ENCODE measurements at places on chromosomes 2 and 18. TPM values are rescaled to one million over a fixed set of nuclear protein-coding genes. Genes with fewer than 3 reads are reported as not detected.

DNA sequence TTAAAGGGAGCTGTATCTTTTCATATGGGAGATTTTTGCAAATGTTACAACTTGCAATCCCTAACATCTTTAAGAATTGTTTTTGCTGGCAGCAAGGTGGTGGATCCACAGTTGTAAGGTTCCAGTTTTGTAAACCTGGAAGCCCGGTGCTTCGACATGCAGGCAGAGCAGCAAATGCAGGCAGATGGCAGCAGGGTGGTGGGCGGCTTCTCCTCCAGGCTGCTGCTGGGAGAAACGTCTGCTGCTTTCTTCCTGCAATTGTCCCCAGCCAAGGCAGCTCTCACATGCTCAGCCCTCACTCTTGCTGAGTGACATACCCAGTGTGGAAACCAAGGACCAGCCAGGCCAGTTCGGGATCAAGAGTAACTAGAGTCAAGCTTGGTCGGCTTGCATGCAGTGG, 166.0 kb downstream of the SEPTIN10 start:
- DNase-seq: no peak

The MTCL1 gene
- total RNA-seq: 22.2 TPM

The HNMT gene
- 18.8 TPM for total RNA-seq

DNA sequence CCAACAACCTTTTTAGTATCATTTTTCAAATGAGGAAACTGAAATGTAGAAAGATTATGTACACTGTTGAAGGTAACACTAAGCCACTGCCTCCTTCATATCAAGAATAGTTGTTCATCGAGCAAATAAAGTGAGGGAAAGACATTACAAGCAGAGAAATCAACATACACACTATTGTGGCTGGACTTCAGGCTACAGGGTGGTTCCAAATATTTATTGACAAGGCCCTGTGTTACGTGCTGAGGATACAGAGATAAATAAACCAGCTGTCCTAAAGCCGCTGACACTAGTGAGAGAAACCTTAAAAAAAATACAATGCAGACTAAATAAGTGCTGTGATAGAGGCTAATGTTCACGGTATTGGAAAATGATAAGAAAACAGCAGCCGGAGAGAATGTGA, 1.9 kb upstream of the LNPK start:
- DNase-seq: peak; percentile 24

The STEAP3 gene
- total RNA-seq: 9.8 TPM

DNA sequence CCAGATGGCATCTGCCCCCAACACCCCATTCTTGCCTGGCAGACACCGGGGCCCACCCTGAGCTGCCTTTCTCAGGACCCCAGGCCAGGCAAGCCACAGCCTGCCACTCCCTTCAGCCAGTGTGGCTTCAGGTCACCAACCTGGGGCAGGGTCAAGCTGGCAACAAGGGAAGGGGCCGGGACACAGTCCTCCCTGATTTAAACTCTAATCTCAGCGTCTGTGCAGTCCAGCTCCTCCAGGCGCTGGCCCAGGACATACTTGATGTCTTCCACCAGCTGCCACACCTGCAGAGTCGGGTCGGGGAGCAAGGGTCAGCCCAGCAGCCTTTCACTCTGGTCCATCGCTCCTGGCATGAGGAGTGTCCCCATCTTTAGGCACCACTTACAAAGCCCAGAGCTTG, 29.0 kb upstream of the ALPP start:
- no peak for DNase-seq

Measured in HT-29 (cell line).